ENCODE measurements at places on chromosomes 3 and 15.

- DNase-seq = no peak
Observed at GRCh38 chr15:41205315-41205714, 25.2 kb downstream of the EXD1 start.

DNA sequence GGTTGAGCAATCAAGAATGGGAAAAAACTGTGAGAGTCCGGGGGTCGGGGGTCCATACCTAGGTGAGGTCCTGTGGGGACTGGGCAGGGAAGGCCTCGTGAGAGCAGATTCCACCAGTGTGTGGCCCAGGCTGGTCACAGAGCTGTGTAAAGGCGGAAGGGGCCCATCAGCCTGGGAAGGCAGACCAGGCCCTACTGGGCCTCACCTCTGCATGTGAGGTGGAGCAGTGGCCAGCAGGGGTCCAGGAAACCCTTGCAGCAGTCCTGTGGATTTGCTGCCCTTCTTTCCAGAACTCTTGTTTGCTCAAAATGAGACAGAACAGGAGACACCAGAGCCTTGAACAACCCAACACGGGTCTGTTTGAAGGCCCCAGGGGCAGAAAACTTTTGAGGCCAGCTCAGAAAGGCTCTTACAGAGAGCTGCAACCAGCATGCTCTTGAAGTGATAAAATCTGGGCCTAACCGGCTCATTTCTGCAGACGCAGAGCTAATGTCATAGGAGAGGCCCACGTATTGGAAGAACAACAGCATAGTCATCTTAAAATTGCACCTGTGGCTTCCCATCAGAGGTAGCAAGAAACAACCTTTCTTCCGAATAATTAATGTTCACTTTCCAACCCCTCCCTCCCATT is 30.3 kb upstream of the HHATL start:
- no peak for DNase-seq

DNA sequence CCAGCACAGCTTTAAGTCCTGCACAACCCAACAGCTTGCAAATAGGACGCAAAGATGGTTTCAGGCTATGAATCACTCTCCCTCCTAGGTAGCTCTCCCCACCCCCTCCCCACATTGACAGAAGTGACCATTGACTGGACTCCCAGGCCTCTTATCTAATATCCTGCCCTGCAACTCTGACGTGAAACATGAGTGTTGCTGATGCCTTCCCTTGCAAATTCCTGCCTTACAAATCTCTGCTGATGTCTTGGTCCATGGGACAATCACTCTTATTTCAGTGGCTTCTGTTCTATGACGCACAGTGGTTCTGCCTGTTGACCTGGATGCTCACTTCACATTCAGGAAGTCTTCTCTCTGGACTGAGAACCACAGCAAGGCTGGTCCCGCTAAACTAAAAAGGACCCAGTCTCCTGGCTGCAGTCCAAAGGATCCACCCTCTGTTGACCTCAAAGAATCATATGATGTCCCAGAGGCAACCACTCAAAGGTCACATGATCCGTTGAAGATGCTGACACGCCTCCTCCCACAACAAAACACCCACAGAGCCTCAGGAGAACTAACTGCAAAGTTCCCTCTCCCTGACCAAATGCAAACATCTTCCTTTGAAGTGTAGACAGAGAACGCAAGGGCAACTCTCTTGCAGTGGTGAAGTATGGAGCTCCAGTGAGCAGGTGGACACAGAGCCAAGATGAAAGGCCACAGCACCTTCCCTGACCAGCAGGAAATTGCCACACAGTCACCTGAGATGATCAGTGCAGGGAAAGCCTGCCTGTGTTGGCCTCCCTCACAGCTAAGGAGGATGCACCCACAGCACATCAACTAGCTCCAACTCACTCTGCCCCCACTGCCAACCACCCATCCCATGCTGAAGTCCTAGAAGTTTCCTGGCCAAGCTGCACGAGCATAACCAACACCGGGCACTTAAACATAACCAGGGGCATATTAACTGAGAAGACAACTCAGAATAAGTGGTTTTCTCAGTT is 112.3 kb downstream of the ADAMTS17 start:
- DNase-seq = no peak

DNA sequence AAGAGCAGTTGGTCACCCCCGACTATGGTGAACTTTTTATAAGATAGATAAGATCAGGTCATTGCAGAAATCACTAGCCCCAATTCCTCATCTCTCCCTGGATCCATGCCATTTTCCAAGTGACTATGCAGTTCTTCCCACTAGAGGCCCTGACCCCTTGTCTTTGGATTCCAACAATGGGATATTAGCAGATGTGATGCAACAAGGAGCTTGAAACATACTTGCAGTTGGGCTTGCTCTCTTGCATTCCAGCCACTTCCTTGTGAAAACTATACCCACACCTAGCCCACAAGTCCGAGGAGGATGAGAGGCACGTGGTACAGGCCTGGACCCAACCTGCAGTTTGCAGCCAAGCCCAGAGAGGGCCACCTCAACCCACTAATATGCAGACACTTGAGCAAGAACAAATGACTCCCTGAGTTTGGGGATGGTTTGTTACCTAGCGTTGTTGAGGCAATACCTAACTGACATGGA is 60.6 kb downstream of the SUCLG2 start:
- no peak for DNase-seq

GRCh38 chr3:120457827-120458226 is 7.0 kb upstream of the FSTL1 start:
- DNase-seq = no peak

Measured in CD4-positive, CD25-positive, alpha-beta regulatory T cell (primary cell).